ENCODE measurements at places on chromosomes 6 and 20. TPM values are rescaled to one million over a fixed set of nuclear protein-coding genes. Genes with fewer than 3 reads are reported as not detected.

ETV7 gene
- total RNA-seq = 2.0 TPM

PCNA gene
- total RNA-seq = 86.3 TPM

SAMD3 gene
- total RNA-seq = 28.8 TPM

MGME1 gene
- total RNA-seq = 13.0 TPM

SLC4A11 gene
- 0.38 TPM for total RNA-seq

HSPA1L gene
- total RNA-seq = 1.3 TPM

CALHM6 gene
- 0.58 TPM for total RNA-seq

PSORS1C1 gene
- total RNA-seq = 0.19 TPM

ZNF165 gene
- 0.38 TPM for total RNA-seq

ENPP3 gene
- total RNA-seq = under 0.01 TPM

OR2J3 gene
- total RNA-seq = not detected

NNAT gene
- 0.19 TPM for total RNA-seq

KCNQ5 gene
- total RNA-seq = 5.1 TPM

NMBR gene
- total RNA-seq = 0.28 TPM

FOXC1 gene
- total RNA-seq = 2.3 TPM

SLC32A1 gene
- under 0.01 TPM for total RNA-seq

TRMT6 gene
- total RNA-seq = 15.5 TPM

DYNLT2 gene
- total RNA-seq = 0.58 TPM

HUS1B gene
- total RNA-seq = 0.77 TPM

SLC22A23 gene
- total RNA-seq = 21.1 TPM

CMTR1 gene
- 37.2 TPM for total RNA-seq

TUBB1 gene
- not detected for total RNA-seq

CNR1 gene
- total RNA-seq = 0.28 TPM

BPIFA1 gene
- not detected for total RNA-seq

SLC17A4 gene
- total RNA-seq = not detected

GGT7 gene
- total RNA-seq = 10.0 TPM

TCP11 gene
- 0.19 TPM for total RNA-seq

DLK2 gene
- 0.28 TPM for total RNA-seq

TPBG gene
- total RNA-seq = 61.9 TPM

ADTRP gene
- total RNA-seq = 1.1 TPM

BCAS1 gene
- total RNA-seq = 0.19 TPM

B3GALT4 gene
- 2.5 TPM for total RNA-seq

JARID2 gene
- total RNA-seq = 8.7 TPM

Data from regular cardiac myocyte (primary cell).